Adrenal gland (tissue), 19 donors: ENCODE measurements at places on chromosomes 7 and 10. TPM values are rescaled to one million over a fixed set of nuclear protein-coding genes. Genes with fewer than 3 reads are reported as not detected.

ZNF467 gene
- total RNA-seq: 10.0 TPM

DNA sequence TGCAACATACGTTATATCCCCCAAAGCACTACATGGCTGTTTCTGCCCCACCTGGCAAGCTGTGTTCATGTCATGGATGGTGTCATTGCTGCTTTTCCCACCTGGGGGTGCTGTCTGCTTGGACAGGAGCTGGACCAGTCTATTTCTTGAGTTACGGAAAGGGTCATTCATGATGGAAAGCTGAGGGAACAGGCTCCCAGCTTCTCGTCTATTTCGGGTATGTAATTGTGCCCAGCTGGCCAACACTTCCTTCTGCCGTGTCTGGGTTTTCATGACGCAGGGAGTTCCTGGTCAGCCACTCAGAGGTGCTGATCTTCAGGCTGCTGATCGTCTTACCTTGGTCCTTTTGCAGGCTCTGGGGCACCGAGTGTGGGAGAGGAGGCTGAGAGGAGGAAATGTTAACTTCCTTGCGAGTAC, 8.6 kb downstream of the BTBD16 start:
- peak; percentile 51 for DNase-seq

GRCh38 chr10:31937371-31937770, 8.7 kb upstream of the ARHGAP12 start:
- DNase-seq: no peak

- no peak for DNase-seq
These were observed 238.1 kb upstream of the BMPER start for GRCh38 chr7:33667196-33667595.

DNA sequence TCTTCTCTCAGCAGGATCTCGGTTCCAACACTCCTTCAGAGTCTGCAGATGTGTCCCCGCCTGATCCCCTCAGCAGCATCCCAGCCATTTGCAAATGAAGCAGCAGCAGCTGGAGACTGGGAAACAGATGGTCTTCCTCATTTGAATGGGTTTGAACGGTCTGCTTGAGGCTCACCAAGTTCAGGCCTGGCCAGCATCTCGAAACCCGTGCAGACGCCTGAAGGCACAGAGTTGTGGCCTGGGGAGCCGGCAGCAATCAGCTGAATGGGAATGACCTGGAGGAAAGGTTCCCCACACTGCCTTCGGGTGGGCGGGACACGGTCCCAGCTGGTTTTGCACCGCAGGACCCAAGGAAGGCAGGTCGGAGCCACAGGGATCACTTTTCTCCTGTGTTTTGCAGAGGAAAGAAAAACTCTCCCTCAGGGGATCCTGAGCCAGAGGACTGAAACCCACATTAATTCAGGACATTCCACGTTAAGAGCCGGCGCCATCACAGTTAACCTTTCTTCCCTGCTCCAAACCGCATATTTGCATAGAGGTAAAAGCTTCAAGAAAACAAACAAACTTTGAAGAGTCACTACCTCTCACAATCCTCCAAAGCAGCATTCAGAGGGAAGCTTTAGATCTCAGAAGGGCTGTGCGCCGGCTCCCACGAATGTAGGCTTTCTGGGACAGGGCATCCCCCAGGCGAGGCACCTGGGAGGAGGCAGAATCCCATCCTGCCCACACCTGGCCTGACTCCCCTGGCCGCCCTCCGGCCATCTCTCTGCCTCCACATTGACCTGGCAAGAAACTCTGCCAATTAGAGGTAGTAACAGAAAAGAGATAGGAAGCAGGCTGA, 17.7 kb downstream of the FGFR2 start:
- DNase-seq: no peak

- DNase-seq: no peak
These were observed 201.8 kb downstream of the TCERG1L start for GRCh38 chr10:131109726-131110125.

- DNase-seq: no peak
These were observed 6.8 kb upstream of the GATA3 start for GRCh38 chr10:8047452-8048280.

- no peak for DNase-seq
These were observed 891.6 kb downstream of the GRM8 start for GRCh38 chr7:126361183-126361582.
